ENCODE measurements at places on chromosomes 16 and 17.
A peak's percentile ranks its signal among the peaks of the same experiment; 100 is the strongest.

- no peak for DNase-seq
These were observed 14.2 kb downstream of the PLD6 start for GRCh38 chr17:17191961-17192381.

DNA sequence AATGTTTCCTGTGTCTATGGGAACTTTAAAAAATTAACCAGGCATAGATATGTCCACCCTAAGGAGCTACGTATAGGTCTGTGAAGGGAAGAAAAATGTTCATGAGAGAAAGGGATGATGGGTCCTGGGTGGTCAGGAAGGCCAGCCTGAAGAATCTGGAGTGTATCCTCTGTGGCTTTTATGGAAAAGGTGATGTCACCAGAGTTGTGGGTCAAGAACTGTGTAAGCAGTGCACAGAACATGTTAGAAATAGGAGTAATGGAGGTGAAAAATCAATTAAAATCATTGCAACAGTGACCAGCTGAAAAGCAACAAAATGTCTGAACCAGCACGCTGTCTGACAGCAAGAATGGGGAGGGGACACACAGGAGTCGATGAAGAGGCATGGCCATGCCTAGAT, 68.5 kb downstream of the USP31 start:
- no peak for DNase-seq

DNA sequence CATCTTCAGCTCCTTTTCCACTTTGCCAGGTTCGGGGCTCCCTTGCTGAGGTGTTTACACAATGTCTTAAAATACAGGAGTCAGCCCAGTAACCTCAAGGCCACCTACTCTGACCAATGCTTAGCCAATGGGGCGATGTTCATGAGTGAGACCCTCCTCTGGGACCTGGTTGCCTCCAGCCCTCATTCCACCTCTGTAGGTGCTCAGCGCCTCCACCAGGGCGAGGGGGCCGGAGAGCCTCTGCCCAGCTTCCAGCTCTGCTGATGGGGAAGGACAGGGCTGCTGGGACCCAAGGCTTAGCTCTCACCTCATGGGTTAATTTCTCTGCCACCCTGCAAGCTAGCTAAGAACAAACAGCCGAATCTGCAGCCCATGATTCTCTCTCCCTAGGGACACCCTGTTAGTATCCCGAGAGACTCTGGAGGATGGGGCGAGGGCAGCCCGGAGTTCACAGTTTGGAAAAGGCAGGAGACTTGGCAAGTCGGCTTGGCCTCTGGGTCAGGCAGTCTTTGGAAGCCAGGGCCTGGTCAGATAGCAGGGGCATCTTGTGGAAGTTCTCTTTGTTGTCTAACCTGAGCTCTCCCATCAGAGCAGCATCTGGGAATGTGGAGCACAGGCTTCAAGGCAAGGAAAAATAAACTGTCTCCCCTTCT, 16.2 kb downstream of the SRCIN1 start:
- DNase-seq, result no peak

DNA sequence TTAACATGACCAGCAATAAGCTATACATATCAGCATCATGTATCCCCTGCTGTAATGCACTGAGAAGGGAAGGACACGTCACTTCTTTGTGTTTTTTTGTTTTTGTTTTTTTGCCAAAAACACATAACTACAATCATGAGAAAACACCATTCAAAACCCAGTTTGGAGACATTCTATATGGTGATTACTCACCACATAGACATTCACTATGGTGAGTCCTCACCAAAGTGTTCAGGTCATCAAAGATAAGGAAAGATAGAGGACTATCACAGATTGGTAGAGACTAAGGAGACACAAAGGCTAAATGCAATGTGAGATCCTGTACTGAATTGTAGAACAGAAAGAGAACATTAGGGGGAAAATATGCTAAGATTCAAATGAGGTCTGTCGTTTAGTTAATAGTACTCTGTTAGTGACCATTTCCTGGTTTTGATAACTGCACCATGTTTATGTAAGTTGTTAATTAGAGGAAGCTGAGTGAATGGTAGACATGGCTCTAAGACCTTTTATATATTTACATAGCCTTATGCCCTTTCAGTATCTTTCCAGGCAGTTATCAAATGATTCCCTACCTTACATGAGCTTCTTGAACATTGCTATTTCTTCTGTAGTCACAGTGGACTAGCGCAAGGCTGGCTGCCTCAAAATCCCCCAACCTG, 46.6 kb downstream of the PIK3R5 start:
- DNase-seq, result peak; percentile 41

- no peak for DNase-seq
These were observed 5.5 kb downstream of the NME3 start for GRCh38 chr16:1765826-1766225.

DNA sequence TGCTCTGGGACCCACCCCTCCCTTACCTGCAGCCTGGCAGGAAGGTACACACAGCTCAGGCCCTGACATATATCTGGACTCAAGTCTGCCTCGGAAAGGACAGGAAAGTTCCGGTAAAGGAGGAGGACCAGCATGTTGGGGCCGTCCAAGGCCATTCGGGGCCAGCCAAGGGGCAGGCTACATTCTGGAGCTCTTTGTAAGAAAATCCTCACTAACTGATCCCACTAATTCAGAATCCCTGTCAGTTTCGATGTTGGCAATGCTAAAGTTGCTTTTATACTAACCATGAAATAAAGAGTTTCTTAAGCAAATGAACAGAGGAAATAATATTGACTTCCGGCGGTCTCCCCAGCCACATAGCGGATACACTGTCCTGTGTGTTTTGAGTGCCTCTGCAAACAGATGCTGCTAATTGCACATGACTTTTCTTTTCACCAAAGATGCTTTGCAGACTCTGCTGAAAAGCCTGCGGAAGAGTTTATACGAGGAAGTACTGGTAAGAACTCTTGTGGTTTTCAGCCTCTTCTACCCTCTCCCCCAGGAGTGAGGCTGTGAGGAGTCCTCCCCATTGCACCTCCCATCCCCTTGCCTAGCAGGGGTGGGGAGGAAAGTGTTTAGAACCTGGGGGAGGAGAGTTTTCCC, 54.8 kb downstream of the PLXDC1 start:
- no peak for DNase-seq

GRCh38 chr16:86384980-86385379, 125.3 kb upstream of the FOXF1 start:
- DNase-seq, result no peak

DNA sequence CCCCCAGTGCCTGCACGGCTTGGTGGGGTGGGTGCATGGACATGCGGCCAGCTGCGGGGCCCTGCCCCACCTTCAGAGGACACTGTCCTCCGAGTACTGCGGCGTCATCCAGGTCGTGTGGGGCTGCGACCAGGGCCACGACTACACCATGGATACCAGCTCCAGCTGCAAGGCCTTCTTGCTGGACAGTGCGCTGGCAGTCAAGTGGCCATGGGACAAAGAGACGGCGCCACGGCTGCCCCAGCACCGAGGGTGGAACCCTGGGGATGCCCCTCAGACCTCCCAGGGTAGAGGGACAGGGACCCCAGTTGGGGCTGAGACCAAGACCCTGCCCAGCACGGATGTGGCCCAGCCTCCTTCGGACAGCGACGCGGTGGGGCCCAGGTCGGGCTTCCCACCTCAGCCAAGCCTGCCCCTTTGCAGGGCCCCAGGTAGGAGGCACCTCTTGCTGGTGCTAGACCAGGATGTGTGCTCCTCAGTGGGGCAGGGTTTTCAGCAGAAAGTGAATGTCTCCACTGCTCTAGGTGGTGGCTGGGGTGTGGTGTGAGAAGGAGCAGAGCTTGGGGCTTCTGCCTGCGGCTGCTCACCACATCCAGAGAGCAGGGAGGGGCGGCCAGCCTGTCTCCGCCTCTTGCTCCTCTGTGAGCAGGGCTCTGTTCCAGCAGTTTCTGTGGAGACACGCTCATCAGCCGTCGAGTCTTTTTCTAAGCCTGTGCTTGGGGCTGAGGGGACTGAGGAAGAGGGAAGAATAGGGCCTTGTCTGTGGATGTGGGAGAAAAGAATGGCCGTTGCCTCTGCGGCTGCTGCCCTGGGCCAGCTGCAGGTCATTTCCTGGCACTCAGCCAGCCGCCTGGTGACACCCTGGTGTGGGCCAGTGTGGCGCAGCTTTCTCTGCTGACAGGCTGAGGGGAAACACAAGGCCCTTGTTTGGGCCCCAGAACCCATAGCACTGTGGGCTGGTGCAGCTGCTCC, 2.2 kb downstream of the ZNF276 start:
- DNase-seq, result no peak

DNA sequence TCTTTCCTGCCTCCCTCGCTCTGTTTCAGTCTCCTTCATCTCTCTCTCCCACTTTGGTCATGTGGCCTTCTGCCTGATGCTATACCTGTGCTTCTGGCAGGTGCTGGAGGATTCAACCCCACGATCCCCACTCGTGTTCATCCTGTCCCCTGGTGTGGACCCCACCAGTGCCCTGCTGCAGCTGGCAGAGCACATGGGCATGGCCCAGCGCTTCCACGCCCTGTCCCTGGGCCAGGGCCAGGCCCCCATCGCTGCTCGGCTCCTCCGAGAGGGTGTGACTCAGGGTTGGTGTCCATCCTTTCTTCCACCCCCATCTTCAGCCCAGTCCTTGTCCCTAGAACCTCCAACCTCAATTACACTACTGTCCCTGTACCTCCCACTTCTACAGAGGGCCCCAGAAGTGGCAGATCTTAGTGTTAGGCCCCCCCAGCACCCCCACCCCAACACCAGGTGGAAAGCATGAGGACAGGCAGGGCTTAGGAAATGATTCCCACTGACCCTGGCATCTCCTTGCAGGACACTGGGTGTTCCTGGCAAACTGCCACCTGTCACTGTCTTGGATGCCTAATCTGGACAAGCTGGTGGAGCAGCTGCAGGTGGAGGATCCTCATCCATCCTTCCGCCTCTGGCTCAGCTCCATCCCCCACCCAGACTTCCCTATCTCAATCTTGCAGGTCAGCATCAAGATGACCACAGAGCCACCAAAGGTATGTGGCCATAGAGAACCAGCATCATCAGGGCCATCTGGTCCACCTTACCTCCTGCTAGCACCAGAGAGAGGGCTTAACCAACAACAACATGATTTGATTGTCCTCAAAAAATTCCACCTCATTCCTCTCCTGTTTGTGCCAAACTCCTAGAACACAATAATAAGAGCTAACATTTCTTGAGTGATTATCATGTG, 9.7 kb upstream of the KDM6B start:
- no peak for DNase-seq

GRCh38 chr16:73171901-73172240, 123.9 kb upstream of the ZFHX3 start:
- DNase-seq, result no peak

GRCh38 chr16:89971495-89972243, 23.1 kb downstream of the DEF8 start:
- DNase-seq, result no peak

DNA sequence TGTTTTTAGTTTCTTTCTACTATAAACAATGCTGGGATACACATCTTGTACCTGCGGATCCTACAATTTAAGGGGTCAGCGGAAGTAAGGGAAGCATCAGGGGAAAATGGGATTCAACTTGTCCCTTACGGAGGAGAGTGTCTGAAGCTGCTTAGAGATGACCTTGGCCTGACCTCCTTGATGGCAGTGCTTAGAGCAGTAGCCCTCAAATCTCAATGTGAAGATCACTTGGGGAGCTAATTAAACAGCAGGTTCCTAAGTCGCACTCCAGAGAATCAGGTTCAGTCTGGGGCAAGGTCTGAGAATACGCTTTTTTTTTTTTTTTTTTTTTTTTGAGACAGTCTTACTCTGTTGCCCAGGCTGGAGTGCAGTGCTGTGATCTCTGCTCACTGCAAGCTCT, 9.6 kb upstream of the METTL16 start:
- DNase-seq, result no peak

DNA sequence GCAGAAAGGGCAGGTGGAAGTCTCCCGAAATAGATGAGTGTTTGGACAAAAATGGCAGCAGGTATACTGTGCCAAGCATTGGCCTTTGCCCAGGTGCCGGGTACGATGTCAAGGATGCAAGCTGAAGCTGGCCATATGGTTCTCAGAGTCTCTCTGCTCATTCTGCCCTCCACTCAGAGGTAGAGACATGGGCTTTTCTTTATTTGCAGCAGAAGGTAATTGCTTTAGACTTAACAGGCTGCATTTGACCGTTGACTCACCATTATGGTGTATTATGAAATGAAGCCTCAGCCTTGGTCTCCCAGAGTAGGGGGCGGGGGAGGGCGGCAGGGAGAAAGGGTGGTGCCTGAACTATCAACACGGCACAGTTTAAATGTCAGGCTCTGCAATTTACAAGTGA, 969.1 kb upstream of the EEF2KMT start:
- no peak for DNase-seq

DNA sequence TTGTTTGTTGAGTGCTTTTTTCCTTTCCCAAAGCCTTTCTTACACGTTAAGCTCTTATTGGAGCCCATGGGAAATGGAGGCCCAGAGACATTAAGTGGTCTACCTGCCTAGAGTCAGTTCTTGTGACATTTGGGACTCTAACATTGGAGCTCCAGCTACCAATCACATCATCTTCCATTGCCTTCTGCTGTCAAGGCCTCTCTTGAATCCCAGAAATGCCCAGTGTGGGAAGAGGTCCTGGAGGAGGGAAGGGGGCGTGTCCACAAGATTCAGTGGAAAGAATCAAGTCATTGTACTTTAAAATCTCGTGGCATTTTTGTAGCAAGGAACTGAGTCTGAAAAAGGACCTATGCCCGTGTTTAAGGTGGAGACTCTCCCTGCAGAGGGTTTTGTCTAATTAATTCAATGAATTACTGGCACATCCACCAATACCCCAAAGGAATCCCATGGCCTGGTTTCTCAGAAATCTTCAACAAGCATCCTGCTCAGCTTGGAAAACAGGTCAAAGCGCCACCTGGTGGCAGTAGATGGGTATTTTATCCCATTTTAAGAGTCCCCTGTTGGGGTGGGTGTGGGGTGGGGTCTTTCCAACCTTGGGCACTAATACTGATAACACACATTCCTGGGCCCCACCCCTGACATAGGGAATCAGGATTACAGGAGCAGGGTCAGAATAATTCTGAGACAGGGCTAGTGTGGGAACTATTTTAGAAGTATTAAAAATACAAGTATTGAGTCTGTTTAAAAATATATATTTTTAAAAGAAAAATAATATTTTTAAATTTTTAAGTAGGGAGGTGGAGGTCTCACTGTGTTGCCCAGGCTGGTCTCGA, 24.6 kb downstream of the GPT2 start:
- DNase-seq, result peak; percentile 70

DNA sequence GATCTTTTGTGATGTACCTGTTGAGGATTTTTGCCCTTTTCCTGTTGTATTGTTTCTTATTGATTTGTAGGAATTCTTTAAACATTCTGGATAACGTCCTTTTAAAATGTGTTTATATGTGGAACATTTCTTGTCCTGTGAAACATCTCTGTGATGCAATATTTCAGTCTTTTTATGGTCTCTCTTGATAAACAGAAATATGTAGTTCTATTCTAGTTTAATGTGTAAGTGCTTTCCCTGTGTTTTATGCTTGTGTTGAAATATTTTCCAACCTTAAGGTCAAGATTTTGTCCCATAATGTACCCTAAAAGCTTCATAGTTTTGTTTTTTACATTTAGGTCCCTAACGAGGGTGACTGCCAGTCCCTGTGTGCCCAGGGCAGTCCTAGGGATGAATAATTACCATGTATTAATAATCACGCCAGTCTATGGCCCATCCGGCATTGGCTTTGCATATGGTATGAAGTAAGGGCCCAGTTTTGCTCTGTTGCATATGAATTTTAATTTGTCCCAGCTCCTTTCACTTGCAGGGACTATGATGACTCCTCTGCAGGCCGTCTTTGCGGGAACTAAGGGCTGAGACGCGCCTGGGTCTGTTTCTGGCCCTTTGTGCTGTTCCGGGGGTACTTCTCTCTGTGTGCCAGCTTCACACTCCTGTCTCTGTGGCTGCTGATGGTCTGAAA, 44.2 kb downstream of the RPTOR start:
- no peak for DNase-seq
